ENCODE measurements at places on chromosomes 6 and 20. TPM values are rescaled to one million over a fixed set of nuclear protein-coding genes. Genes with fewer than 3 reads are reported as not detected.

GRCh38 chr6:5116243-5116991 lies 31.3 kb downstream of the PPP1R3G start:
- DNase-seq, result no peak

GRCh38 chr6:152117156-152118133 lies 310.0 kb downstream of the ESR1 start:
- peak; percentile 32 for DNase-seq

Gene LAMA2
- 110 TPM for total RNA-seq

Gene VPS52
- 59.4 TPM for total RNA-seq
